ENCODE measurements at places on chromosomes 1 and 21. TPM values are rescaled to one million over a fixed set of nuclear protein-coding genes. Genes with fewer than 3 reads are reported as not detected.

Gene CELA2B
- not detected for total RNA-seq

Gene CHRM3
- 8.8 TPM for total RNA-seq

Gene CYP2J2
- not detected for total RNA-seq

Gene CRYAA
- not detected for total RNA-seq

Gene ZBTB8A
- 0.84 TPM for total RNA-seq

Gene CENPF
- 33.1 TPM for total RNA-seq

Gene TFAP2E
- total RNA-seq, result 0.28 TPM

Gene ITPKB
- 2.9 TPM for total RNA-seq

Gene KRTAP12-2
- not detected for total RNA-seq

Gene ZNF672
- total RNA-seq, result 36.0 TPM

Gene VSIG8
- 0.13 TPM for total RNA-seq

All from HT-29 (cell line).